ENCODE measurements at places on chromosomes 6 and 20.

GRCh38 chr20:39882806-39883205, 806.2 kb downstream of the MAFB start:
- DNase-seq = no peak

DNA sequence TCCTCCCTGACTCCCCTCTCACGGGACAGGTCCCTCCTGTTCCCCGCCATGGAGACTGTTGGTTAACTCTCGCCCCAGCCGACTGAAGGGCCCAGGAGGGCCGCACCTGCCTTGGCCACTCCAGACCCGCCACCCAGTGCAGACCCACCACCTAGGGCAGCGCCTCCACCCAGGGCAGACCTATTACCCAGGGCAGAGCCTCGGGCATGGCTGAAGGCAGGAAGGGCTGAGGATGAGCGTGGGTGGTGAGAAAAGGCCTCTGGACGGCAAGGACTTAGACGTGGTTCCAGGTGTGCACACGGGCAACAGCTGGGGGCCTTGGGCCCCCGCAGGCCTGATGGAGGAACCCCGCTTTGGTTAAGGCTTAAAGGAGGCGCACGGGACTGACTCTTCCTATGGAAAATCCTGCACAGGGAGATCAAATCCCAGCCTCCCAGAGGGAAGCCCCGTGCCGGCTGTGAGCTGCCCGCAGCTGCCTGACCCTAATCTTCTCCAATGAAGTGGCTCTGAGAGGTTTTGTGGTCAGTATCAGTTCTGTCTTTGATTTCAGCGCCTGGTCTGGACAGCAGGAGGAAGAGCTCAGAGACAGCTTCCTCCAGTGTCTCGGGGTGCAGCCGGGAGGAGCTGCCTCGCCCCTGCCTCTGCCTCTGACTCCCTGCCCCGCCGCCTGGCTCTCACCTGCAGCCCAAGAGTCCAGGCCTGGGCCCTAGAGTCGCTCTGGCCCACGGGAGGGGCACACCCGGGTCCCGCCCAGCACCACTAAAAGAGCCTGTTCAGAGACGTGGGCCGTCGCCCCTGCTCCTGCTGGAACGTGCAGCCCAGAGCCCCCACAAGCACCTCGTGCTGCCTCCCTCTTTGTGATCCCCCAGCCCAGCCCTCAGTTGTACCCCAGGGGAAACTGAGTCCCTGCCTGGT, 12.1 kb upstream of the CHRNA4 start:
- no peak for DNase-seq

DNA sequence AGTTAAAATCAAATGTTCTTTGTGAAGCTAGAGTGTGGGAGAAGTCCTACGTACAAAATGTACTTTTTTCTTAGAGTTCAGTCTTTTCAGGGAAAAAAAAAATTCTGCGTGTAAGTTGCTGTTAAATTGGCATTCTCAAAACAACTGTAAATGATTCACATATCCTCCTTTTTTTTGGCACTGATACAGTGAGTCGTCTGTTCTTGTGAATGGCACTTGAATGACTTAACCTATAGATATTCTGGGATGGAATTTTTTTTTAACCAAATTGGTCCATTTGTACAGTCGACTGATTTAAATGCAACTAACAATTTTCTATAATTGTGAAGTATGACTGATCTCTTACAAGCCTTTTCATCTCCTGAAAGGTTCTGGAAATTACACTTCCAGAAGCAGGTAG, 5.5 kb upstream of the JAG1 start:
- DNase-seq = no peak

DNA sequence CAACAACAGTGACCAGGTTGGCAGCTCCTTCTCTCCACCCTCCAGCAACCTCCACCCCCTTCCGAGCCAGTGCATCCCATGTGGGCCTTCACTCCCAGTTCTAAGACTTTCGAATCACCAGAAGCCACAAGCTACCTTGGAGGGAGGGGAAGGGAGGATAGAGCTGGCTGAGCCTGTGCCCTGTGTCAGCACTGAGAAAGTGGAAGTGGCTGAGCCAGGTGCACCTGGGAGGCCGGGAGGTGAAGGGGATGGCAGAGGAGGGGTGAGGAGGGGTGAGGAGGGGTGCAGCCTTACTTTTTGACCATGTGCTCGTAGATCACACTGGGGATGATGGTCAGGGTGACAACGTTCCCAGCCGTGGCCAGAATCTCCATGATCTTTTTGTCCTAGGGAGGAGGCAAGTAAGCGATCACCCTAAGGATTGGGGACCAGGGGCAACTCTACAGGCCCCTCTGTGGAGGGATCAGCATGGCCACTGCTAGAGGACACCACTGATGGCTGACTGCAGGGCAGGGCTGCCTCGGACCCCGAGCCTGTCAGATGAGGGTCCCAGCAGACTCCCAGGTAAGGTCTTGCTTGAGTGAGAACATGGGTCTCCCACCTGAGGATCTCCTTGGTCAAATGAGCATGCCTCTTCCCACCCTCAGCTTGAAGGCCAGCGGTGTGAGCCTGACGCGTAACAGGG, 18.3 kb downstream of the SDCBP2 start:
- DNase-seq = no peak

GRCh38 chr6:86031713-86032112, 389.0 kb upstream of the SYNCRIP start:
- no peak for DNase-seq

- no peak for DNase-seq
Observed at GRCh38 chr20:59217173-59217572, 53.6 kb downstream of the ZNF831 start.

DNA sequence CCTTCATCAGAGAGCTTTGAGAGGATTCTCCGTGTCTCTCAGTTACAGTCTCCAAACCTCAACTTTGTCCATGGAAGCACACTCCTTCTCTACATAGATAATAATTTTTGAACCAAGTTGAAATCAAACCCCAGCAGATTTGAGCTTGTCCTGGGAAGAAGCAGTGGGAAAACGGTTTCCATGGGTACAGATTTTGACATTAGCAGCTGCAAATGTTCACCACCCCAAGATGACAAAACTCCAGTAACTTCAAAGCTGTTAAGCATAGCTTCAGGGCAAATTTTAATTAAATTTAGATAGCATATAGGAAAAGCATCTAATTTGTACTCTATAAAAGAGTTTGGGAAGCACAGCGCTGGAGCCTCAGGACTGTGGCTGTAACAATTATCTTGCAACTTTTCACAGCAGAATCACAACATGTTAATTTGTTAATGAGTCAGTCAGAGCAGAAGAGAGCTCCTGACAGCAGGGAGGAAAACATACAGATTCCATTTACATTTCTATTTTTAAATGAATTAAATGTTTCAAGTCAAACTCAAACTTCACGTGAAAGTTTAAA, 240.7 kb downstream of the BMP7 start:
- DNase-seq = no peak

GRCh38 chr6:167426084-167426483, 101.2 kb downstream of the TTLL2 start:
- no peak for DNase-seq

- no peak for DNase-seq
Observed at GRCh38 chr6:155485756-155486155, 30.1 kb upstream of the NOX3 start.

DNA sequence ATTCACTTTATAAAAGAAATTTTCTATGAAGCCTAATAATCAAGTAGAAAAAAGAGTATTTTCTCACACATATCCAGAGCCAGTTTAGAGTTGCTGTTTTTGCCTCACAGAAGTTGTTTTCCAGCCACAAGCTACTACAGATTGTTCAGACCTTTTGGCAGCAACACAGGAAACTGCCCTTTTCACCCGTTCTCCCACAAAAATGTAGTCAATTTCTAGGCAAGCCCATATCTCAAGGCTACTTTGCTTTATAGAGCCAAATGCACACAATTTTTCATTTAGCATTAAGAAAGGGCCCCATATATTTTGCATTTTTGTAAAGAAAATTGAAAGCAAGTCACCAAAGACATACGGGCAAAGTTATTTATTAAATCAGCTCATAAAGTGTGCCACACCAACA, 49.5 kb downstream of the EPB41L2 start:
- no peak for DNase-seq

DNA sequence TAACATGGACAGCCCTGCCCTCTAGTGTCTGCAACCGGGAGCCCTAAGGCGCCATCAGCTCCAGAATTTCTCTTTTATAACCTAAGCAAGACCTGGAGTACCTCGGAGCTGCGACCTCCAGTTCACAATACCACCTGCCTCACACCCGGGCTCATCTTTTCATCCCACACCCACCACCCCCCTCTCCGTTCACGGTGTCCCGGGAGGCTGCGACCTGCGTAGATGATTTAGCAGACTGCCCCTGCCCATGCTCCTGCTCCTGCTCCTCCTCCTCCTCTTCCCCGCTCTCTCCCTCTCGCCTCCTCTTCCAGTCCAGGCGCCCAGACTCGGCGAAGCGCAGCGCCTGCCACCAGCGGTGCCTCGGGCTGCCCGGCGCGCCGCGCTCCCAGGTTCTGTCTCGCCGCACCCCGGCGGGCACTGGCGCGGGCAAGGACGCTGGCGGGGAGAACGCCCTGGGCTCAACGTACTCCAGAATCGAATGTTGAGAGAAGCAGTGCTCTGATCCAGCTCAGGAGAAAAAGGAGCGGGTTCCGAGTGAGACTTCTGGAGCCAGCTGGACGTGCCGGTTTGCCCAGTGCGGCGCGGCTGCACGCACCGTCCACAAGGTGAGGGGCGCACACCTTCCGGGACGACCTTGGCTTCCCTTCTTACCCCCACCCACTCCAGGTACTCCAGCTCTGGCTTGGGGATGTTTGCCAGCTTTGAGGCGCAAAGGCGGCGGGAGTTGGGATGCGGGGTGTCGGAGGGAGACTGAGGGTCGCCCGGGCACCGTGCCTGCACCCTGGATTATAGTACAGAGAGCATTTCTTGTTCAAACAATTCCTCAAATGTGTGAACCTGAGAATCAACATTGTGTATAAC, at the start of gene HTR1E:
Gene HTR1E, plus strand, starts transcription at position 310 of the 861 bp plus-strand sequence. CDS start 77,807 bp downstream, outside the sequence.
- peak; percentile 97 for DNase-seq

- peak; percentile 49 for DNase-seq
Observed at GRCh38 chr6:34232901-34233300, 3.8 kb upstream of the HMGA1 start.

DNA sequence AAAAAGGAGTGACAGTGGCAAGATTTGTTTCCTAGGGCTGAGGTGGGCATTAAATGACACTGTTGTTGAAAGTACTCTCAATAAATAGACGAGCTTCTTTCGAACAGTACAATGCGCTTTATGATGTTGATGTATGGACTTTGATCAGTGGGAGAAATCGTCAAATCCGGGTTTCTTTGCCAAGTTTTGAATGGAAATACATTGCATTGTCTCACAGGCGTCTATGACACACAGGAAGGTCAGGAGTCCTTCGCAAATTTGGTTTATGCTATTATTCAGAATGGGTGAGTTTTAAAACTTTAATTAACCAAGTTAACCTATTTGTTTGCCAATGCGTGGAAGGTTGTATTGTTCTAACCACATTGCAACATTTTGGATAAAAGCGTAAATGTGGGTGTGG, 547.3 kb upstream of the SLC35B3 start:
- no peak for DNase-seq

- DNase-seq = no peak
Observed at GRCh38 chr20:10763112-10763511, 89.3 kb upstream of the JAG1 start.

GRCh38 chr6:149727793-149728498, 10.0 kb upstream of the LATS1 start:
- DNase-seq = no peak

- no peak for DNase-seq
Observed at GRCh38 chr6:153172815-153173214, 41.7 kb upstream of the RGS17 start.

DNA sequence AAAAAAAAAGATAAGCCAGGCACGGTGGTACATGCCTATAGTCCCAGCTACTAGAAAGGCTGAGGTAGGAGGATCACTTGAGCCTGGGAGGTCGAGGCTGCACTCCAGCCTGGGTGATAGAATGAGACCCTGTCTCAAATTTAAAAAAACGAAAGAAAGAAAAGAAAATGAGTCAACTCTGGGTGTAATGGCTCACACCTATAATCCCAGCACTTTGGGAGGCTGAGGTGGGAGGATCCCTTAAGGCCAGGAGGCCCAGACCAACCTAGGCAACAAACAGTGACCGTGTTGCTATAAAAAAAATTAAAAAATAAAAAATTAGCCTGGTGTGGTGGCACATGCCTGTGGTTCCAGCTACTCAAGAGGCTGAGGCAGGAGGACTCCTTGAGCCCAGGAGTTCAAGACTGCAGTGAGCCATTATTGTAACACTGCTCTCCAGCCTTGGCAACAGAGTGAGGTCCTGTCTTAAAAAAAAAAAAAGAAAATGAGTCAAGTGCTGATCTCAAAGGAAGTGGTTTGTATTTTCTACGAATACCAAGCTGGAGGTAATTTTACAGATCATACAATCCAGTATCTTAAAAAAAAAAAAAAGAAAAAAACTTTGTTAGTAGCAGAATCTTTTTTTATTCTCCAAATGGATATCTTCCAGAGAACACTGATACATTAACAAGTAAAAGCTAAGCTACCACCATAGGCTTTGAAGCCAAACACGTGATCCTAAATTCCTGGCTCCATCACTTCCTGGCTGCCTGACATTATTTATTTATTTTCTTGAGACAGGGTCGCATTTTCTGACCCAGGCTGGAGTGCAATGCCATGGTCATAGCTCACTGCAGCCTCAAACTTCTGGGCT, 5.7 kb downstream of the COMMD7 start:
- DNase-seq = no peak

GRCh38 chr6:47524136-47524845, 46.7 kb downstream of the CD2AP start:
- no peak for DNase-seq

- DNase-seq = peak; percentile 95
Observed at GRCh38 chr20:2005831-2006426, 12.1 kb upstream of the PDYN start.

- DNase-seq = no peak
Observed at GRCh38 chr6:162973151-162973872, 245.5 kb downstream of the PACRG start.

GRCh38 chr6:170164271-170164900, 126.5 kb downstream of the DLL1 start:
- DNase-seq = peak; percentile 37

GRCh38 chr6:35426074-35426473, 26.1 kb upstream of the FANCE start:
- peak; percentile 43 for DNase-seq

GRCh38 chr6:127458222-127458621, 967 bp downstream of the KIAA0408 start:
- DNase-seq = no peak

DNA sequence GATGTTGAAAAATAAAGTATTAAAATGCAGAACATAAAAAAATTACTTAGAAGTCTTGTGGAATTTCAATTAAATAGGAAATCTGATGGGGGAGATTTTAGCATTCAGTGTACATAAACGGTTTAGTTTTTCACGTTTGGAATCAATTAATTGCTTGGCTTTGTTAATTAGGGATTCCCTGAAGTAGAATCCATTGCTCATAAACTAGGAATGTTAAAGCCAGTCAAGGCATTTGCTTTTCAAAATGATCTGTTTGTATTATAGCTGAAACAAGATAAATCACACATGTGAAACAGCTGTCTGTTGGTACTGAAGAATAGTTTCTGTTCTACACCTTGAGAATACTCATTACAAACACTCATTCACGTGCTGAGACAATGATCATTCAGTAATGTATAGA, 297.9 kb downstream of the TBC1D7 start:
- no peak for DNase-seq
